D721Med (cell line): ENCODE measurements at places on chromosomes 3 and 15.

- DNase-seq = no peak
Measured at GRCh38 chr3:171986176-171986575, 53.2 kb upstream of the FNDC3B start.

DNA sequence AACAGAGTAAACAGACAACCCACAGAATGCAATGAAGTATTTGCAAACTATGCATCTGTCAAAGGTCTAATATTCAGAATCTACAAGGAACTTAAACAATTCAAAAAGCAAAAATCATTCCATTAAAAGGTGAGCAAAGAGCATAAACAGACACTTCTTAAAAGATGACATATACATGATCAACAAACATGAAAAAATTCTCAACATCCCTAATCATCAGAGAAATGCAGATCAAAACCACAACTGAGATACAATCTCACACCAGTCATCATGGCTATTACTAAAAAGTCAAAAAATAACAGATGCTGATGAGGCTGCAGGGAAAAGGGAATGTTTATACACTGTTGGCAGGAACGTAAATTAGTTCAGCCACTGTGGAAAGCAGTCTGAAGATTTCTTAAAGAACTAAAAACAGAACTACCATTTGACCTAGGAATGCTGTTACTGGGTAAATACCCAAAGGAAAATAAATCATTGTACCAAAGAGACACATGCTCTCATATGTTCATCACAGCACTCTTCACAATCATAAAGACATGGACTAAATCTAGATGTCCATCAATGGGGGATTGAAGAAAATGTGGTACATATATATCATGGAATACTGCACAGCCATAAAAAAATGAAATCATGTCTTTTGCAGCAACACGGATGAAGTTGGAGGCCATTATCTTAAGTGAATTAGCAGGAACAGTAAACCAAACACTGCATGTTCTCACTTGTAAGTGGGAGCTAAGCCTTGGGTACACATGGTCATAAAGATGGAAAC is 393.3 kb upstream of the CBLB start:
- DNase-seq = no peak

DNA sequence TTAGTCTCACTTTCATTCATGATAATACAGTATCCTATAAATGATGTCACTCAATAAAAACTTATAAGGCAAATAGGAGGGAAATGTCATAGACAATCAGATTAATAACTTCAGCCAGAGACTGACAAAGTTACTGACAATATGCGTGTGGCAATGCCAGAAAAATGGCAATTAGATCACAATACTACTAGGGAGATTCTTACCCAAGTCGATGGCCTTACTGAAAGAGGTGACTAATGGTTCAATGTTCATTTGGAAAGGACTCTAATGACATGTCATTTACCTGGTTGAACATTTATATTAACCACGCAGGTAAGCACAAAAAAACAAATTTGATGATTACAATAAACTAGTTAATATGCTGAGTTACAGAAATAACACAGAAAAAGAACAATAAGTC is 45.9 kb upstream of the WDR5B start:
- DNase-seq = no peak

DNA sequence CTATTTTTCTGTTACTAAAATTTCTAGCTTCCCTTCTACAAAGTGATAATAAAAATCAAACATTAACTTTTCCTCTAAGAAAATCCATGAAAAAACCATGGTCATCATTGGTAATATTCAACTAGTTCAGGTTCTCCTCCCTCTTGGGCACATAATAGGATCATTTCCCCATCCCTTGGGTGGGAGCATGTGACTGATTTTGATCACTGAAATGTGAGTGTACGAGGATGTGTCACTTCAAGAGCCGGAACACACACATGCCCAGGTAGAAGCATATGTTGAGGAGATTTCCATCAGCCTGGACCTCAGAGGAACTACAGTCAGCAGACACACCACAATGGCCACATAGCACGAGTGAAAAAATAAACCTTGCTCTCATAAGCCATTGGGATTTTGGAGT is 36.1 kb downstream of the AP3S2 start:
- no peak for DNase-seq

GRCh38 chr3:33134026-33134625 is 20.3 kb downstream of the CRTAP start:
- DNase-seq = no peak

DNA sequence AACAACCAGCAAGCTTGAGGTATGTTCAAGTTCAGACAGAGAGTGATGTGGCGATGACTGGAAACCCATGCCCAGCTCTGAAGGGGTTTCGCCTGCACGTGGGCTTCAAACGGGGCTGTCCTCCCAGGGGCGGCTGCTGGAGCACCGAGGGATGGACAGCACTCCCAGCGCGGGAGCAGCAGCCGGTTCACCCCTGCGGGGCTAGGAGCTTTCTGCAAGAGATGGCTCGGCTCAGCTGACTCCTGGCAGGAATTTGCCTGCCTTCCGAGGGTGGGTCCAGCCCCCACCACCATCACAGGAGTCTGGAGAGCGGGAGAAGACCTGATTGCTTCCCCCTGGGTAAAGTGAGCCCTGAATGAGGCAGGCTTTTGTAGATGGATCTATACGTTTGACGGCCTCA is 66.9 kb downstream of the ASB7 start:
- DNase-seq = no peak

GRCh38 chr3:83453056-83453455 is 1505.7 kb upstream of the CADM2 start:
- no peak for DNase-seq

DNA sequence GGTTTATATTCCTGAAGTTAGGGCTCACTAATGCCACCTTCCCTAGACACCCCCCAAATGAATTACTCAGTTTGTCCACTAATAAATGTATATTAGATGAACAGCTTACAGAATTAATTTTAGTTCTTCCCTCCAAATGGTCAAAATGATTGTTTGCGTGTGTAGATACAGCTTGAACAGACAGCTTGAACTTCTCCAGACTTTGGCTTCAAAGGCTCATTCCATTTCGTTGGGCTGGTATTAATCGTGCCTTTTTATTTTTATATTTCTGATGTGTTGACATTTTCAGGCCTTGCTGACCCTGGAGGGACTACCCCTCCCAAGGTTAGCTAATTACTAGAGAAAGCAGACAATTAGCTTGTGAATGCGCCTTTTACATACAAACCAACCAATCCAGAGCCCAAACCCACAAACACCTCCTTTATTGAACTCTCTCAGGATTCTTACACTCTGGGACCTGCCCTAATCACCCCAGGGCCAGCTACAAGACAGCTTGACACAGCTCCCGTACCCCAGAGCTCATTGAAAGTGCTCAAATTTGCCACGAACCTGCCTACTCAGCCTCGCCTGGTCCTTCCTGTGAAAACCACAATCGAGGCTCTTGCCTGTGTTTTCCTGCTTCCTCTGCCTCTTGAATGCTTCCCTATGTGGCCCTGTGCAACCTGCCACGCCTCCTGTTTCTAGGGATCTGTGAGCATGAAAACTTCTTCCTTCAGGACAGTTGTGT is 40.3 kb downstream of the RPL22L1 start:
- no peak for DNase-seq

- no peak for DNase-seq
Measured at GRCh38 chr3:196143708-196144382, 62.0 kb upstream of the TFRC start.

DNA sequence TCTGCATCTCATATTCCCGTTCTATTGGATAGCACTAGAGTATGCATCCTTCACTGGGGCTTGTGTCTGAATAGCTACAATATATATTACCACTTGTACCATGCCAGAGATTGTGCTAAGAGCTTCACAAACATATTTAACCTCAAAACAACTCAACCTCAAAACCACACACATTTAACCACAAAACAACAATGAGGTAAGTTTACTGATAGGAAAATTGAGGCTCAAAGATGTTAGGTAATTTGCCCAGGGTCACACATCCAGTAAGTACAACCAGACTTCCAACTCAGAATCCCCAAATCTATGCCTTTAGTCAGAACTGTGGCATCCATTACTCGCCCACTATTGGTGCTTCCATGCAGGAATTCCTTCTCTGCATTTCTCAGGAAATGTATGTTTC is 220.0 kb downstream of the FAM43A start:
- DNase-seq = no peak

- DNase-seq = no peak
Measured at GRCh38 chr3:55647670-55648069, 160.6 kb upstream of the WNT5A start.

GRCh38 chr15:73865379-73865778 is 8.0 kb upstream of the TBC1D21 start:
- DNase-seq = no peak

GRCh38 chr3:4504340-4505261 is 11.5 kb downstream of the ITPR1 start:
- DNase-seq = no peak

DNA sequence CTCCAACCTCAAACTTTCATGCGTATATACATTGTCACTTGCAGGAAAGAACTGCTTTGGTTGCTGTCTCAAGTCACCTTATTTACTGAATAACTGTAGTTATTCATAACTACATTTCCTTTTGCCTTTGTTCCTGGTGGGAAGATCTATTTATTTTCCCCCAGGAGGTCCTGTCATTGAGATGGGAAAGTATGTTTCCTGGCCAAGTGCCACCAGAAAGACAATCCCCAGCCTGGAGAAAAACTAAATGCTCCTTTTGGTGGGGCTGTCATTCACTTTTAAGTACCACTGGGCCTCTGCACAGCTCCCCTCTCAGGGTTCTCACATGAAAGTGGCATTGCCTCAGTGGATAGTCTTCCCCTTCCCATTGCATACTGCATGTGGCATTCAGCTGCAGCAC is 59.8 kb downstream of the LRRC3B start:
- no peak for DNase-seq

- DNase-seq = no peak
Measured at GRCh38 chr15:77846986-77847385, 214.3 kb upstream of the LINGO1 start.

DNA sequence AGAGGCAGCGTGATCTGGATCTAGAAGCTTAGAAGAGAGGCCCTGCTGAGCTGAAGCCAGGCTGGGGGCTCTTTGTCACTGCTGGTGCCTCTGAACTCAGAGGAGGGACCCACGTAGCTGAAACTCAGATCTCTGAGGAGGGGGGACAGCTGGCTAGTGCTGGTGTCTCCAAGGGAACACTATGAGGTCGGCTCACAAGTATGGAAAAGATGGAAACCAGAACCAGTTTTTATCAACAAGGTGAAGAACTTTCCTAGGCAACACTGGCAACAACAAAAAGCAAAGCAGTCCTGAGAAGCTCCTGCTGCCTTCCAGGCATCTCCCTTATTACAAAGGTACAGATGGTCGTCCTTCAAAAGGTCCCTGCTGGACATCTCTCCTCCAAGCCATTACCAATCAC is 27.0 kb upstream of the FSTL1 start:
- DNase-seq = no peak

DNA sequence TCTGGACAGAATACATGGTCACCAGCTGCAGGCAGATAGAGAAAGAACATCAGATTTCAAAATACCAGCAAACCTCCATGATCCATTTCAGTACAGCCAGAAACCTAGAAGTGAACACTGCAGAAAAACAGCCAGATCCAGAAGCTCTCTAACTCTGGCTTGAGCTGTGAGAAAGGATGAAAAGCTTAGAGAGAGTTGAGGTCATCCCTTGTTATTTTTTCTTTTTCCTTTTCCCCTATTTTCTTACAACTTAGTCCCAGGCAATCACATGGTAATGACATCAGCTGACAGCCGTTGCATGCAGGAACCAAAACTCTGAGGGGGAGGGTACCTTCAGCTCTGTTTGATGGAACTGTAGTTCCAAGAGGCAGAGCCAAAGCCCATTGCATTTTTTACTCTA is 113.2 kb downstream of the TCF12 start:
- no peak for DNase-seq

DNA sequence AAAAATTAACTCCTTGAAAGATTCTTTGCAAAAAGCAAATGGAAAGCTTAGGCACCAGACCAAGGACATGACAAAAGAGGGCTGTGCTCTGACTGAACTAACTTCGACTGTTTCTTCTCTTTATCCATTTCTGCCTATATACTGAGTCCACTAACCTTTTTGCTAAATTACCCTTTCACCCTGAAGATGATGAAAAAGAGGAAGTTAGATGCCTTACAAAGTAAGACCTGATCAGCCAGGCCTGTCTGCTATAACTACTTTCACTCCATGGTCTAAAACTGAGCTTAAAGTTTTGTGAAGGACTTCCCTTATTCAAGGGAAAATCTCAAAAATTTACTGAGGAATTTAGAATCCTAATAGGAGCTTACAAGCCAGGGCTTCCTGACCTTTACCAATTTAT is 6.2 kb upstream of the IGSF10 start:
- no peak for DNase-seq

DNA sequence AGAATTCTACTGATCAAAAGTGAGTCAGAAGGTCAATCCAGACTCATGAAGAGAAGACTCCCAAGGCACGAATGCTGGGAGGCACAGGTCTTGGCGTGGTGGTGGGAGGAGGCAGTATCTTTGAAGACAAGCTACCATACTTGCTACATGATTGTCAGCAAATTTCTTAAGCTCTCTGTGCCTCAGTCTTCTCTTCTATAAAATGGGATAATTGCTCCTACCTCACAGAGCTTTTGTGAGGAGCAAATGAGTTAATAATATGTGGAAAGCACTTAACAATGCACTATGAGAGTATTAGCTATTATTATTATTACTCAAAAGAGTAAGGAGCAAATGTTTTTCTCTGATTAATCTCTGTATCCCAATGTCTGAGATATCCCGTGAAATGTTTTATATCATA is 36.2 kb downstream of the EHD4 start:
- DNase-seq = no peak
